ENCODE measurements at places on chromosomes 6 and 20. TPM values are rescaled to one million over a fixed set of nuclear protein-coding genes. Genes with fewer than 3 reads are reported as not detected.

DNA sequence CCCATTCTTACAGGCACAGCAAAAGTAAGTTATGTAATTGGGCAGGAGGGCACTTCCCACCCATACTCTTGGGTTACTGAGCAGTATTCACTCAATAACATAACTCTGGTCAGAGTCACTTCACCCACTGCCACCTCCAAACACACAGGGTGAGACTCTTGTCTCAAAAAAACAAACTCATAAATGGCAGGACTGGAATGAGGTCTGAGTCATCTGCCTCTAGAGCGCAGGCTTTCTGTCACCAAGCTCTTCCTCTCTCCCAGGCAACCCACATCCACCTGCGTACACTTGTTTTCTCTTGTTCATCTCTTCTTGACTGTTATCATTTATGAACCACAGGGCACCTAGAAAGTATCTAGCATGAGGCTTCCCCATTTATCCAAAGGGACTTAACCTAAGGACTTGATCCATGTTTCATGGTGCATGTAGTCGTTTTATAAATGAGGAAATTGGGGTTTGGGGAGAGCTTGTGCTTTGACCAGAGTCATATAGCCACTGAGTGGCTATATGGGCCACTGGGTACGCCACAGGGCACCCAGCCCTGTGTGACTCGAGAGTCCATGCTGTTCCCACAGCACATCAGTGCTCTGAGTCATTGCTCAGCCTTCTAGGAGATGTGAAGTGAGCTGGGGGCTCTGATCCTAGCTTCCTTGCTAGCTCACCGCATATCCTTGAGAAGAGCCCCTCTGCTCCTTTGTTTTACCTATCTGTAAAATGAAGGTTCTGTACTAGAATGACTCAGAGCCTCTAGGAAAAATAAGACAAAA lies 22.4 kb downstream of the C20orf173 start:
- DNase-seq: no peak

GRCh38 chr6:146358431-146359046 lies 185.1 kb upstream of the RAB32 start:
- no peak for DNase-seq

DNA sequence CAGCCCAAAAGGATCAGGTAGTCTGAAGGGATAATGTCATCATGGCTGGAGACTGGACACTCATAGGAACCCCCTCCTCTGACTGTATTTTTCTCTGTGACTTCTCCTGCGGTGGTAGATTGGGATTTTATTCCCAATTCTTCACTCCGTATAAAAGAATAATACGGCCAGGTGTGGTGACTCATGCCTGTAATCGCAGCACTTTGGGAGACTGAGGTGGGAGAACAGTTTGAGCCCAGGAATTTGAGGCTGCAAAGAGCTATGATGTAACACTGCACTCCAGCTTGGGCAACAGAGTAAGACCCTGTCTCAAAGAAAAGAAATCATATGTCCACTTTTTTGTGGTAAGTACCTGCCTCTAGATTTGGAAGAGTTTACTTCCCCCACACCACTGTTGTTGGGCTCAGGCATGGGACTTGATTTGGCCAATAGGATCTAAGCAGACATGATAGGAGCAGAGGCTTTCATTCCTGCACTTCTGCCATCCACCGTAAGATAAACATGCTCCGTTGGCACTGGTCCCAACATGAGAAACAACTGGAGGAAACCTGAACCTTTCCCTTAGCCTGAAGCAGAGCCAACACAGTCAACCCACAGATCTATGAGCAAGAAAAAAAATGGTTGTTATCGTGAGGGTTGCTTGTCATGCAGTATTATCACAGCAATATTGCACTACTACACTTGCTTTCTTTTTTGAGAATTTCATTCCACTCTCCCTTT lies 82.0 kb downstream of the JPH2 start:
- no peak for DNase-seq

DNA sequence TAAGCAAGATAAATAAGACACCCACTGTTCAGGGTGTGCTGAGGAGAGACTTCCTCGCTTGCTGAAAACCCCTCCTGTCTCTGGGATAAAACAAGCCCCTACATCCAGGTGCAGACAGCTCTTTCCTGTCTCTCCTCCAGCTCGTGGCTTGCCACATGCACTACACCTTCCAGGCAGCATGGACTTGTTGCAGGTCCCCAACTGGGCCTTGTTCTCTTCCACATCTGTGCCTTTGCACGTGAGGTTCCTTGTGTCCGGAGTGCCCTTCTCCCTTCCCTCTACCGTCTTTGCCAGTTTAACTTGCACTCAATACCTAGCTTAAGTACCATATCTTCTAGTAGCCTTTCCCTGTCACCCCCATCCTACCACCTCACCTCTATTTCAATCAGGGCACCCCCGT lies 397.6 kb downstream of the RNGTT start:
- DNase-seq: no peak

Gene TMEM200A
- total RNA-seq: 18.5 TPM
